Memory B cell (primary cell): ENCODE measurements at places on chromosomes 7 and 10.

DNA sequence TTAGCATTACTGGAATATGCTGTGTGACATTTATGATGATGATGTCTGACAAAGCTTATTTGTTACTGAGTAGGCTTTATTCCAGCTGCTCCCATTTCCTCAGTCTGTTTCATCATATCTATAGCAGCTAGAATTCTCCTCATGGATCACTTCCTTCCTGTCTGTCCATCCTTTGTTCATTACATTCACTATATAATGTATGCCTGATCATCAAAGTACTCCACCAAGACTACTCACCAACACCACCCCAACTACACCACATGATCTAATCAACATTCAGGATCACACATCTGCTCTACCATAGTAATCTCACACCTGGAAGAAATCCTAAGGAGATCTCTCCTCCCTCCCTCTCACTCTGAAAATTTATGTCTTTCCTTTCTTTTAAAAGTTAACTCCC lies 61.3 kb downstream of the APBB1IP start:
- H3K4me3 ChIP-seq = no peak overlapping the region
- peak overlapping the region; percentile 29 for H3K27ac ChIP-seq
- H3K36me3 ChIP-seq = peaks cover 23% of the 10 kb centered on the region
- H3K27me3 ChIP-seq = no peaks in the 10 kb centered on the region
- peaks cover 5% of the 10 kb centered on the region for H3K4me1 ChIP-seq

DNA sequence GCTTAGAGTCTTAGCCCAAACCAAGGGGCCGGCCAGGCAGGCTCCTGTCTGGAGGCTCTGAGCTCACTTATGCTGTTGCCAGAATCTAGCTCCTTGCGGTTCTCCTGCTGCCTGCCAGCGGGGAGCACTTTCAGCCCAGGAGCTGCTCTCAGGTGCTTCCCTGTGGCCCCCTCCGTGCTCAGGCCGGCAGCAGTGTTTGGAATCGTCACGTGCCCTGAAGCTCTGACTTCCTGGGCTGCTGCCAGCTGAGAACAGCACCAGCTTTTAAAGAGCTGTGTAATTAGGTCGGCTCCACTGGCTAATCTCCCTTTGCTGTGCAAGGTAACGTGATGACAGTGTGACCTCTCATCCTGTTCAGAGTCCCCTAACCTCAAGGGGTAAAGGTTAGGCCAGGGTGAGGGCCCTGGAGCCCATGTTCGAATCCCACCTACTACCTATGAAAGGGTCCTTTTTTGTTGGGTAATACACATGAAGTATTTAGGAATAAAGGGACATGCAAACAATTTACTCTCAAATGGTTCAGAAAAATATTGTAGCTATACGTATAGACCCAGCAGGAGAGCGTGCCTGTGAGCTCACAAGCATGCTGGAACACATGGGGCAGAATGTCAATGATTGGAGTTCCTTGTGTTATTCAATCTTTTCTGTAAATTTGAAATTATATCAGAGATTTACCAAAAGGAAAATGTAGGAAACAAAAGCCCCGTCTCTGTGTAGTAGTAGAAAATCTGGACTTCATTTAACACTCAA lies 16.6 kb downstream of the ZNF862 start:
- H3K4me3 ChIP-seq = no peak overlapping the region
- no peak overlapping the region for H3K27ac ChIP-seq
- H3K36me3 ChIP-seq = peaks cover 18% of the 10 kb centered on the region
- H3K27me3 ChIP-seq = no peaks in the 10 kb centered on the region

DNA sequence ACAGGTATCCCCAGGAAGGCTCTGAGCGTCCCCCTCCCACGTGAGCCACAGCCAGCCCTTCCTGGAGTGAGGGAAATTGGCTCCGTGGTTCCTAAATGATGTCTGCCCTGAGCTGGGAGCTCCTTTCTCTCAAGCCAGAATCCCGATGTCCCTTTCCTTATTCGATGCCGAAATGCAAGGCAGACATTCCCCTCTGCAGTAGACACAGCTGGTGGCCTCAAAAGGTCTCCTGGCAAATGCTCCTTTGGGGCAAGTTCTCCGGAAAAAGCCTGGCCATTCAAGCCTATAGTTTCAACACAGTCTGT lies 98.9 kb downstream of the HIP1 start:
- H3K27me3 ChIP-seq = peaks cover 7% of the 10 kb centered on the region
- no peaks in the 10 kb centered on the region for H3K36me3 ChIP-seq
- no peak overlapping the region for H3K27ac ChIP-seq
- no peak for DNase-seq
- H3K4me1 ChIP-seq = peaks cover 5% of the 10 kb centered on the region
- H3K4me3 ChIP-seq = peak overlapping the region; percentile 84

DNA sequence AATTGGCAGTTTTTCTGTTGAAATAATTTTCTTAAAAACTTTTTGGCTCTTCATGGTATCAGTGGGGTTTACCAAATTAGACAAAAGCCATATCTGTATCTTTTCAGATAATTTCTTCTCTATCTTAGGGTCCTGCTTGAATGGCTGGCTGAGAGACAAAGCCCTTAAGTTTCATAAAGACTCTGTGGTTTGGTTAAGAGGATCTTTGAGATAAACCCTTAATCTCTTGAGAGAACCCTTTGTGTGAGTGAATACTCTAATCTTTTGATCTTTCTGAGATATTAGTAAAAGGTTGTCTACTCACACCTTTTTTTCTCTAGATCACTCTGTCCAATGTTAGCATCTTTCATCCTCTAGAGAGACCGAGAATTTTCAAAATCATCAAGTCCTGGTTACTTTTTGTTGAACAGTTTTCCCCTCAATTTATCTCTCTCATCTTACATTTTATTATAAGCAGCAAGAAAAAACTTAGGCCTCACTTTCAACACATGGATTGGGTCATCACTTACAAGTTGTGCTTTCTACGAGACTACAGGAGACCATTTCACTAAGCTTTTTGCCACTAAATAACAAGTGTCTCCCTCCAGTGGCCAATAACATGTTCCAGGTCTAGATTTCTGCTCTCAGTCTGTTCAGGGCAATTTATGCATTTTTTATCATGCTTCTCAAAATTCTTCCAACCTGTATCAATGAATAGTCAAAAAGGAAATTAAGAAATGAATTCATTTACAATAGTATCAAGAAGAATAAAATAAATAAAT lies 28.4 kb downstream of the DNAJC9 start:
- no peak overlapping the region for H3K4me3 ChIP-seq
- H3K36me3 ChIP-seq = peaks cover 42% of the 10 kb centered on the region
- no peak for DNase-seq
- peaks cover 5% of the 10 kb centered on the region for H3K4me1 ChIP-seq
- H3K27me3 ChIP-seq = no peaks in the 10 kb centered on the region

DNA sequence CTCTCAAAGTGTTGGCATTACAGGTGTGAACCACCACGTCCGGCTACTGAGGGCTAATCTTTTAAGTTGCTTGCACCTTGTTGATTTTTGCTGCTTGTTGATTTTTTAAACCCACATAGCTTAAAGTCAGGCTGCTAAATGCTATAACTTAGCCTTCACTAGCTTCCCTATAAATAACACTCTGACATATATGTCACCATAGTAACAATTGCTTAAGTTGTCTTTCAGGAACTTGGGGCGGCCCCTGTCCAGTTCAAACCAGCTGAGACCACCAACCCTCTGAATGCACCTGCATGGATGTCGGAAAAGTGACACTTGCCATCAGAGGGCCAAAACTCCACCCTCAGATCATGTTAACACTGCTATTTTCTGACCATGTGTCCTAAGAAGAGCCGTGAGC lies 47.3 kb downstream of the ST8SIA6 start:
- DNase-seq = no peak
- peaks cover 2% of the 10 kb centered on the region for H3K27me3 ChIP-seq
- no peaks in the 10 kb centered on the region for H3K36me3 ChIP-seq
- H3K4me3 ChIP-seq = no peak overlapping the region
- no peaks in the 10 kb centered on the region for H3K4me1 ChIP-seq
- H3K27ac ChIP-seq = no peak overlapping the region

DNA sequence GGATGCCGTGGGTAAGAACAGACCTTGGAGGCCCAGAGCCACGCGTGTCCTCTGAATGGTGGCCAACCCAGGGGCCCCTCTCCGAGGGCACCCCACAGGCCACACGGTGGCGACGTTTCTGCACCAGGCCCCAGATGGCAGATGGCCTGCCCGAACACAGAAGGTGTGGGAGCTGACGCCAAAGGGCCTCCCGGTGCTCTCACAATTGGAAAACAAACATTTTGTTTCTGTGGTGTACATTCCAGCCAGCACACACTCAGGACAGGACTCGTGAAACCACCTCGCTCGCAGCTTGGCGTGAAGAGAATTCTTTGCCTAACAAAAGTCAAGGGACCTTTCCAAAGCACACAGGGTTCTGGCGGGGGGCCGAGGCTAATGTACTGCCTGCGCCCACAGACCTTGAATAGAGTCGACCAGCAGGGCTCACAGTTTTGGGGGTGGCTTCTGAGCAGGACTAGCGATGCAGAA lies 112.1 kb downstream of the FAM53B start:
- H3K36me3 ChIP-seq = peaks cover 10% of the 10 kb centered on the region
- H3K27me3 ChIP-seq = no peaks in the 10 kb centered on the region
- peak overlapping the region; percentile 62 for H3K27ac ChIP-seq
- H3K4me1 ChIP-seq = peaks cover 43% of the 10 kb centered on the region
- no peak for DNase-seq

DNA sequence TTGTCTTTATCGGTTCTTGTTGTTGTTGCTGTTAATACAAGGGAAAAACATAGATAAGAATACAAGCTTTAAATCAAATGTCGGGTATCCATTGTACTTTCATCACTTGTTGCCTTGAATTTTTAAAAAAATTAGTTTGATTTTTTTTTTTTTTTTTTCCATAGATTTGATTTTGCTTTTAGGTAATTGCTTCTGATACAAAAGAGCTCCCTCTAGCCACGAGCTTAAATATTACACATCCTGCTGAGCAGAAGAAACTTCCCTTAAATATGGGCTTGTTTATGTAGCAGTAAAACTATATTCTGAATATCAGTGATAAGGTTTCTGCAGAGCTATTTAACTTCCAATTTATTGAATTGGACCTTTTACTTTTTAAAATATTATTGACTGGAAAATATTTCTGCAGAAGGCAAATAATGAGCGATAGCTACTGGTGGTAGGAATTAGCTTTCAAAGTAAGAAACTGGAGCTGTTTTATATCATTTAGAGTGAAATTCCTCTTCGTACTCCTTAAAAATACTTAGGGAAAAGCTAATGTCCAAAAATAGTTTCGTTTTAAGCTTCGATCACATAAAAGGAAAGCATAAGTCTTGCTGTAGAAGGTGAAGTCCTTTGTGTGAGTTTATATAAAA lies 216.9 kb downstream of the POLR1F start:
- no peak overlapping the region for H3K4me3 ChIP-seq
- H3K36me3 ChIP-seq = no peaks in the 10 kb centered on the region
- no peak overlapping the region for H3K27ac ChIP-seq

- no peaks in the 10 kb centered on the region for H3K36me3 ChIP-seq
- no peak for DNase-seq
- no peak overlapping the region for H3K4me3 ChIP-seq
- peaks cover 4% of the 10 kb centered on the region for H3K4me1 ChIP-seq
Observed at GRCh38 chr7:90188281-90188680, 23.3 kb upstream of the STEAP2 start.

DNA sequence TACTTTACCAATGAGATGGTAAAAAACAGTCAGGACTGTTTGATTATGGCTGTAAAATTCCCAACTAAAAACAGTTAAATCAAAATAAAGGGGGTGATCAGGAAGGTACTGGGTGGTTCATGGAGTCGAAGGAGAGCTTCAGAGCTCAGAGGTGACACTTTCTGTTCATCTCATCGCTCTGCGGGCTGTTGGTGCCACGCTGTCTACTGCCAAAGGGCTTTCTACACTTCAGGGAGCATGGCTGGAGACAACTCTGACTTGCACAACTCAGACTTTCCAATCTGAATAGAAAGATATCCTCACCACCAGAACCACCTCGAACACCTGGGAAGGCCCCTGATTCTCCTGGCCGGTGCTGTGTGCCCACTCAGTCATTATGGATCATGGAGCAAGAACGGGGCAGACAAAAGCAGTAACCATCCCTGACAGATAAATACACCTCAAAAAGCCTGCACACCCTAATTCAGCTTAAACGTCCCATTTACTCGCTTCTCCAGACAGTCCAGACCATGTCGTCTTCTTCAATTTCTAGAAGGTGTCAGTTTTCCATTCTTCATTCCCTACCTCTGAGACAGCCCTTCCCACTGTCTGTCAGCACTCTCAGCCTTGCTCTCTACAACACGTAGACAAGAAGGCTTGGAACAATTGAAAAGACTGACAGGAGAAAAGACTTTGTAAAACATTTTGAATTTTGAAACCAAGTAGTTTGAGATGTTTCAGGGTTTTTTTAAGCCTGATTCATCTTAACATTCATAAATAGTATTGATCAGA lies 348.7 kb upstream of the NFE2L3 start:
- H3K4me1 ChIP-seq = no peaks in the 10 kb centered on the region
- no peak for DNase-seq
- no peak overlapping the region for H3K4me3 ChIP-seq
- no peaks in the 10 kb centered on the region for H3K36me3 ChIP-seq
- peaks cover 7% of the 10 kb centered on the region for H3K27me3 ChIP-seq

DNA sequence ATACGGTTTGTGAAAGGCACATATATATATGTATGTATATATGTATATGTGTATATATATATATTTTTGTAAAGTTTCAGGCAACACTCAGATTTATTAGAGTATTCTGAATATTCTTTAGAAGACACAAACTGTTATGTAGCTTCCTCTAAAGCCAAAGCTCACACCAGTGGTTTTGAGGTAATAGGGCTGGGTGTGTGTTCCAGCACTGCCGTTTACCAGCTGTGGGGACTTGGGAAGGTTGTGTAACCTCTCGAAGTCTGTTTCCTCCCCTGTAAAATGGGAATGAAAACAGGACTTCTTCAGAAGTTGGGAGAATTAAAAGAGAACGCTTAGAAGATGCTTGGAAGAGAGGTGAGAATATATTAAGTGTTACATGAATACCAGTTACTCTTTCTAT lies 94.8 kb downstream of the PRPF18 start:
- H3K4me3 ChIP-seq = no peak overlapping the region
- peaks cover 3% of the 10 kb centered on the region for H3K4me1 ChIP-seq
- DNase-seq = no peak
- no peaks in the 10 kb centered on the region for H3K36me3 ChIP-seq
- no peak overlapping the region for H3K27ac ChIP-seq

DNA sequence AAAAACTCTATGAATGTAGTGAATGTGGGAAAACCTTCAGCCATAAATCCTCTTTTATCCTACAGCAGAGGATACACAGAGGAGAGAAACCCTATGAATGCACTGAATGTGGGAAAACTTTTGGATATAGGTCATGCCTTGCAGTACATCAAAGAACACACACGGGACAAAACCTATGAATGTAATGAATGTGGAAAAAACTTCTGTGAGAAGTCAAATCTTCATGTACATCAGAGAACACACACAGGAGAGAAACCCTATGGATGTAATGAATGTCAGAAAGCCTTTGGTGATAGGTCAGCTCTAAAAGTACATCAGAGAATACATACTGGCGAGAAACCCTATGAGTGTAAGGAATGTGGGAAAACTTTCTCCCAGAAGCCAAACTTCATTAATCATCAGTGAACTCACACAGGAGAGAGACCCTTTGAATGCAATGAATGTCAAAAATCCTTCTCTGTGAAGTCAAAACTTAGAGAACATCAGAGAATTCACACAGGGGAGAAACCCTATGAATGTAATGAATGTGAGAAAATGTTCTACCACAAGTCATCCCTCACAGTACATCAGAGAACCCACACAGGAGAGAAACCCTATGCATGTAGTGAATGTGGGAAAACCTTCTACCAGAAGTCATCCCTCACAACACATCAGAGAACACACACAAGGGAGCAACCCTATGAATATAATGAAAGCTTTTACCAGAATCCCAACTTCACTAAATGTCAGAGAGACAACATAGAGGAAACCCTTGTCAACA lies 45.6 kb downstream of the ZNF487 start:
- H3K36me3 ChIP-seq = peaks cover 39% of the 10 kb centered on the region
- H3K27me3 ChIP-seq = no peaks in the 10 kb centered on the region
- H3K4me3 ChIP-seq = no peak overlapping the region
- H3K4me1 ChIP-seq = no peaks in the 10 kb centered on the region
- no peak overlapping the region for H3K27ac ChIP-seq
- no peak for DNase-seq
